ENCODE measurements at places on chromosomes 13 and 19.

GRCh38 chr19:38660724-38661123 lies 13.3 kb downstream of the ACTN4 start:
- DNase-seq: no peak

DNA sequence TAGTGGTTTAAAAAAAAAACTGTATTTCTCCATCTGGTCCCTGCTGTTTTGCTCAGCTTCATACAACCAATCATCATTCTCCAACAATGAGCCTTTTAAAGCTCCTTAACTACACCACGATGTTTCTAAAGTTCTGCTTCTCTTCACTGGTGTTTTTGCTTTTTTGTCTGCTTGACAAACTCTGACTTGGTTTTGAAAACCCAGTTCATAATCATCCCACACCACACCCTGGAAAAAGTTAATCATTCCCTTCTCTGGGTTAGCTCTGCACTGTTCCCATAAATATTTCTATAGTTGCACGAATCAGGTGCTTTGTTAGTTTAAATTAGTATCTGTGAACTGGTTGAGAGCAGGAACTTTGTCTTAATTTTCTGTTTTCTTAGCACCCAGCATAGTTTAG lies 217.1 kb downstream of the ENOX1 start:
- DNase-seq: no peak

- DNase-seq: no peak
Observed at GRCh38 chr13:31234729-31235128, 35.0 kb downstream of the B3GLCT start.

DNA sequence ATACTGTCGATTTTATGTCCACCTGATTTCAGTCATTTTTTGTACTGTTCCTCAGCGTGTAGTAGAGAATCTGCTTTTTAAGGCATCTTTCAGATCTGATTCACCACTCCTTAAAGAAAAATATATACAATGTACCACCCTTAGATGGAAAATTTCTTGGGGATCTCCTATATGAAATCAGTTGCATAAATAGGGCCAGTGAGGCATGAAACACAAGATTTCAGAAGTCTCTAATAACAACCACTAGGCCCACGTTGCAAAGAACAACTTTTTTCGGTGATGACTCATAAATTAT lies 1.4 kb downstream of the USP12 start:
- DNase-seq: peak; percentile 68

GRCh38 chr13:111210544-111211469 lies 95.7 kb downstream of the ARHGEF7 start:
- peak; percentile 88 for DNase-seq
